ENCODE measurements at places on chromosomes 11 and 22. TPM values are rescaled to one million over a fixed set of nuclear protein-coding genes. Genes with fewer than 3 reads are reported as not detected.

The CST6 gene
- 0.45 TPM for total RNA-seq

DNA sequence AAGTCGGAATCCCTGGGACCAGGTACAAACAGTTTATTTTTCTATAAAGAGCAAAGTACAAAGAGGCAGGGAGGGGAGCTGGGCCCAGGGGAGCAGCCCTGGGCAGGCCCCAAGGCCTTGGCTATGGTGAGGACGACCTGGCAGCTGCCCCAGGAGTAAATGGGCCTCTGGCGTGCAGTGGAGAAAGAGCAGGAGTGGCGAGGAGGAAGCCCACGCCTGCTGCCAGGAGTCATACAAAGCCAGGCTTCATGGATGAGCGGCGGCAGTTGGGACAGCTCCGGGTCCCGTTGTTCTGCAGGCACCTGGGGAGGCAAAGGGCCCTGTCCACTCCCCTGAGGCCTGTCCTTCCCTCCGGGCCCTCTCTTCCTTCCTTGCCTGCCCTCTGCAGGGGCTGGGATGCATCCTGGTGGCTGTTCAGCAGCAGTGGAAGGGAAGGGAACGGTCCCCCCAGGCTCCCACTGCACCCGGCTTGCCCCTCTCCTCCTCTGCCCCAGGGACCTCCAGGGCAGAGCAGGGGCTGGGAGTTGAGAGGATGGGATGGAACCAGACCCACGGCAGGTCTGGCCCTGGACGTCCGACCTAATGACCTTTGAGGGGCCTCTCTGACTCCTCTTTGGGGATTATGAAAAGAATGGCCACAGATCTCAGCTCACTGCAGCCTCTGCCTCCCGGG, 11.1 kb downstream of the RAPSN start:
- DNase-seq, result no peak

DNA sequence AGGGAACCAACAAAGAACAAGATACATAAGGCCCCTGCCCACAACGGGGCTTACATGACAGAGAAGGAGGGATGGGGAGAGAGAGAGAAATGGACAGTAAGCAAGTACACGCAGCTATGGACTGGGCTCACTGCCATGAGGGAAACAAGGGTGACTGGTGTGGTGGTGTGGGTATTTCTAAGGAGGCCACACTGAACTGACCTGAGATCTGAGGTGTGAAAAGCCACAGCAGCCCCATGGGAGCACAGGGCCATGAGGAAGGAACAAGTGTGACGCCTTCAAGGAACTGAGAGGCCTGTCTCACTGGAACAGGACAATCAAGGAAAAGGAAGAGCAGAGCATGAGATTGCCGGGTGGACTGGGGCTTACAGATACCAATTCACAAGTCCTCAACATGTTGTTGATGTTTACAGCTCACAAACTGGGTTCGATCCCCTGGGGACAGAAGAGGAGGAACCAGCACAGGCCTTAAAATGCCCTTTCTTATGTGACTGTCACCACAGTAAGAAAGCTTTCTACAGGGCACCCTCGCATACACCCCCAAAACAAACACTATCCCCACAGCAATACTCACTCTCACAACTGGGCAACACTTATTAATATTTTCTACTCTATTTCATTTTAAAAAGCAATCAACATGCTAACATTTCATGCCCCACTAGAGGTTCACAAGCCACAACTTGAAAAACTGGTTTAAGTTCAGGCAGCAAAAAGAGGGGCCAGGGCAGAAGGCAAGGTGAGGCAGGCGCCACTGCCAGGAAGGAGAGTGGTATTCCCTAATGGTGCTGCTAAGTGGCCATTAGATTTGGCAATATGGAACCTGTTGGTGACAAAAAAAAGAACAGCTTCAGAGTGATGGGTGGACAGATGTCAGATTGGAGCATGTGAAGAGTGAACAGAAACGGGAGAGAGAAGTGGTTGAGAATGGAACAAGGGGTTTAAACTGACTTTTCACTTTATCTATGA, 39.1 kb downstream of the TCIRG1 start:
- DNase-seq, result no peak

The B3GAT1 gene
- total RNA-seq, result 0.28 TPM

DNA sequence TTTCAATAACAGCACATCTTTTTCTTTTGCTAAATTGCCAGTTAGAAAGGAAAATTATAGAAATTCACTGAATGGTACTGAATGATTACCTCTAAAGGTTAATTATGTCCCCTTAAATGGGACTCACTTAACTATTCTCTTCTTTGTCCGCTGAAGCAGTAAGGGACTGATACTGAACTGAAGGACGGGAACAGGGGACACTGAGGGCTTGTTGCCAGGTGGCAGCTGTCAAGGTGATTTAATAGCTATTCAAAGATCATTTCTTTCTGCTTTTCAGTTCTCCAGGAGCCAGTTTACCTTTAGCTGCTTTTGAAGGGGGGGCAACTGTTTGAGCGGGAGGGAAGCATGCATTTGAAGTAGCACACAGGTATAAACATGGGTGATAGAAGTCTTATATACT, 325.4 kb upstream of the CCDC90B start:
- no peak for DNase-seq

The GGT1 gene
- total RNA-seq, result 52.9 TPM

The SLC43A1 gene
- 35.8 TPM for total RNA-seq

Measured in activated CD4-positive, alpha-beta T cell treated with anti-CD3 and anti-CD28 coated beads, Interleukin-2, amount 10 ng/mL, durations not matched to agents 24 days and 14 days (primary cell).